ENCODE measurements at places on chromosomes 16 and 17.
A peak's percentile ranks its signal among the peaks of the same experiment; 100 is the strongest.

- DNase-seq, result no peak
Measured at GRCh38 chr16:9091867-9092281, 430 bp downstream of the HAPSTR1 start.

GRCh38 chr16:4960579-4960978, 2.4 kb downstream of the SEC14L5 start:
- DNase-seq, result no peak

GRCh38 chr17:72296456-72296855, 175.6 kb downstream of the SOX9 start:
- DNase-seq, result no peak

DNA sequence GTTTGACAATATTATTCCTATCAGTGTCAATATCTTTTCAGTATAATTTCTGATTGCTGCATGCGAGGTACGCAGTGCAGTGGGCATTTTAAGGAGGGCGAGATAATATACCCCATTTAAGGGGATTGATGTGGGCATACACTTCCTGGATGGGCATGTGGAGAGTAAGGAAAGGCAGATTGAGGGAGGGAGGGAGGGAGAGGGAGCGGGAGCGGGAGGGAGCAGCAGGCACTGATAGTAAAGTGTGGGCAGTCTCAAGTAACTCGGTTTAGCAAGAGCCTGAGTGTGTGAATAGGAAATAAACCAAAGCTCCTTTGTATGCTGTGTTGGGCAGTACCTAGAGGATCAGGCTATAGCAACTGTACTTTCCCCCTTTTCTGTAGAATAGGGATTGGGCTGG, 5.1 kb downstream of the BPTF start:
- no peak for DNase-seq

DNA sequence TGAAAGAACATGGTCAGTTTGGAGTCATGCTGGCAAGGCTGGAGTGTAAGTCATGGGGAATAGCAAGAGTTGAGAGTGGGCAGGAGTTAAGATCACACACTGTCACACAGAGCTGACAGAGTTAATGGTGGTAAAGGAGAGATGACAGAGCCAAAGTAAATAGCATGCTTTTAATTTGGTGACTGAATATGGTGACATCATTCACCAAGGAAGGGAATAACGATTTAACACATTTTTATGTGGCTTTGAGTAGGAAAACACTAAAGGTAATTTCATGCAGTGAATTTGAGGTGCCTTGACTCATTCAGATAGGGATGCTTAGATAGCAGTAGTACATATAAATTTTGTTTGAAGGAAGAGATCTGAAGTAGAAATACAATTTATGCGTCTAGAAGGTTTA, 42.1 kb downstream of the SYNRG start:
- DNase-seq, result no peak

DNA sequence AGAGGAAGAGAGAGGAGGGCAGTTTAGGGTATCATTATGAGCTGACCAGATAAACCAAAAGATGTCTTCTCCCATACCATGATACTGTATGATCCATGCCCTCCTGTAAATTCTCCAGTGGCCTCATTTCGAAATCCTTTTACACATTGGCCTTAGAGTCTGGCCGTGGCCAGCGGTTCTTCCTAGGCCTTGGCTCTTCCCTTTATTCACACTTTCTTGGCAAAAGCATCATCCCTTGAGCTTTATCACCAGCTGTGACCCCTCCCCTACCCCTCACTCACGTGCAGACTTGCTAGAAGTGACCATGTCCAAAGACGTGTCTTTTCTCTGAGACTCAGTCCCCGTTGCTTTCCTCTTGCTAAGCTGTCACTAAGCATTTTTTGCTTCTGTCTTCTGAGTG, 22.8 kb downstream of the KATNIP start:
- DNase-seq, result no peak

- DNase-seq, result no peak
Measured at GRCh38 chr17:82240506-82241182, 11.8 kb downstream of the SLC16A3 start.

- DNase-seq, result no peak
Measured at GRCh38 chr16:51569203-51569931, 418.3 kb upstream of the SALL1 start.

- DNase-seq, result no peak
Measured at GRCh38 chr16:50151322-50151721, 1.8 kb upstream of the TENT4B start.

- no peak for DNase-seq
Measured at GRCh38 chr16:72847187-72848027, 200.5 kb downstream of the ZFHX3 start.

DNA sequence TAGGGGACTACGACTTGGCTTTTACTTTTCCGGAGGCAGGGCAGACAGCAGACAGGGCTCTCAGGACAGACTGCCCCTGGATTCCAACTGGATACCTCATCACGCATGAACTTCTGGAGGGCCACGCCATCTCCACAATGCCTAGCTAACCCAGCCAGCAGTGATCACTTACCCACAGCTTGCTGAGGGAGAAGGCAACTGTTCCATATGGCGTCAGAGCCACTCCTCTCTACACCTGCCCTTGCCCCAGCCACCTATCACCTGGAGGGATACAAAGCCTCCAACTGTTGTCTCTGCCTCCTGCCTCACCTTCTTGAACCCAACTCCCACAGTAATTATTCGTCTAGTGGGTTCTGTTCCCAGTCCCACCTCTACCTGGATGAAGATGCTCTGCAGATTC, 8.8 kb downstream of the MYO19 start:
- DNase-seq, result no peak

GRCh38 chr16:73794994-73795393, 501.6 kb upstream of the PSMD7 start:
- DNase-seq, result no peak

DNA sequence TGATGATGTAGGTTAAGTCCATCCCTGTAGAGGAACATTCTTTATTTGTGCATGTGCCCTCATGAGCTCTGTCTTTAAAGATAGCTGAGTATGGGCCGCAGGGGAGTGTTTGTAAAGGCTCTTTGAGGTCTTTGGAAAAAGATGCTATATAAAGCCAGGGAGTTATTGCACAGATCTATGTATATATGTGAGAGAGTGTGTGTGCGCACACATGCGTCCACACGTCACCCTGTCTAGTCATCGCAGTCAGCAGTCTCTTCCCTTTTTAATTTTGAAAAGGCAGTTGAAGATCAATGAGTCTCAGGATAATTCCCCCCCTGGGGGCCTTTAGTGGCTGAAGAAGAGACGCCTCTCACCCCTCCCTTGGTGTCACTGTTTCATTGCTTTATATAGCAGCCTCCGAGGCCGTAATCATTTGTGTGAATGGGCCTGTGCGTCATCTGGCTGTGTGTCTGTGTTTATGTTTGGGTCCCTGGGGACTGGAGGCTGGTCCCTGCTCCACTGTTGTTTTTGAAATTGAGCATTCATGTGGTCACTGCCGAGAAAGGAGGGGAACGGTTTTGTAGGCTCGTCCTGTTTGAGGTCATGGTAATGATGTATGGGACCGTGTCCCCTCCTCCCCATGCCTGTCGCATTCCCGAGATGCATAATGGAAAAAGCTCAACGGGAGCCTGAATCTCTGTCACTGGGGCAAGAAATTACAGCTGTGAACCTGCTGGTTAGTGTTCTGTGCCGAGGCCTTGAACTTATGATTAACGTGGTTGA, 143.9 kb downstream of the SNX29 start:
- DNase-seq, result peak; percentile 45

DNA sequence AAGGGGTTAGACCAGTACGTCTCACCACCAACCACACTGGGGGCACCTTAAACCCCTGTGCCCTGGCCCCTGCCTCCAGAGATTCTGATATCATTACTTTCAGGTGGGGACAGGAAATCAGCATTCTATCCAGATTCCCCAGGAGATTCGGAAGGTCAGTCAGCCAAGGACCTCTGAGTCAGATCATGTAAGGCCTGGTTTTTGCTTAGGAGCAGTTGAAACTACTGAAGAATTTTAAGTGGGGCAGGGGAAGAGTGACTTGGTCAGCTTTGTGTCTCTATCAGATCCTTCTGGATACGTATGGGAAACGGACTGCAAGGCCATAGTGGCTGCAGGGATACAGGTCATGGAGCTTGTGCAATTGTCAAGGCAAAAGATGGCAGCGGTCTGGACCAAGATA, 9.0 kb downstream of the EMP2 start:
- no peak for DNase-seq
